ENCODE measurements at places on chromosomes 6 and 20.

DNA sequence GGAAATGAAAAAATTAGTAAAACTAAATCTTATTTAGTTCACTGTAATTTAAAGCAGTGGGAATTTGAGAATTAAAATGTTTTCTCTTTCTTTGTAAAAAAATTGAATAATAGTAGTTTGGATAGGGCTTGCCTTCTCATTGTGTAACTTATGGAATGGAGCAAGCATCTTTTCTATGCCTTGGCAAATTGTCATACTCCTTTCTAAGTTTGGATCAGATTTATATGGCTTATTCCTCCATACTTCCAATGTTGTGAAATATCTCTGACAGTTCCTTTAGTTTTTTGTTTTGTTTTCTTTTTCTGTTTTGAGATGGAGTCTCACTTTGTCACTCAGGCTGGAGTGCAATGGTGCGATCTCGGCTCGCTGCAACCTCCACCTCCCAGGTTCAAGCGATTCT is 176.4 kb downstream of the SAMD5 start:
- no peak for DNase-seq

DNA sequence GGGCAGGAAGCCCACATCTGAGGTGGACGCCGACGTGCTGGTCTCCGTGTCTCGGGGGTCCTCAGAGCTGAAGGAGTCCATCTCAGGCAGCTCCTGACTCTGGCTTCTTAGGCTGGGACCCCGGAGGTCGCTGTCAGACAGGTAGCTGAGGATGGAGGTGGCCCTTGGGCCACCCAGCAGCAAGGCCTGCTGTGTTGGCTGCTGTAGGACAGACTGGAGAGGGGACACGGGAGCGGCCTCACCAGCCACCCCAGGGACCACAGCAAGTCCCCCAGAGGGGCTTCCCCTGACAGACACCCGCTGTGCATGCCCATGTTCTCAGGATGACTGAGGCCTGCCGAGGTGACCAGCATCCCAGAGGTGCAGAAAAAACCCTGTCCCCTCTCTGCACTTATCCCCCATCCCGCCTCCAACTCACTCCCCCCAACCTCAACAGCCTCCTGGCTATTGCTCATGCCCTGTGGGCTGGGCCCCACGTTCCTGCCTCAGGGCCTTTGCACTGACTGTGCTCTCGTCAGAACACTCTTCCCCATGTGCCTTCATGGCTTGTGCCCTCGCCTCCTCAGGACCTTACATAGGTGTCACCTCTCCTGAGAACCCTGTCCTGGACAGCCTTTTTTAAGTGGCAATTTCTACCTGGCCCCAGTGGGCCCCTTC is 88.8 kb downstream of the RIPOR3 start:
- no peak for DNase-seq

DNA sequence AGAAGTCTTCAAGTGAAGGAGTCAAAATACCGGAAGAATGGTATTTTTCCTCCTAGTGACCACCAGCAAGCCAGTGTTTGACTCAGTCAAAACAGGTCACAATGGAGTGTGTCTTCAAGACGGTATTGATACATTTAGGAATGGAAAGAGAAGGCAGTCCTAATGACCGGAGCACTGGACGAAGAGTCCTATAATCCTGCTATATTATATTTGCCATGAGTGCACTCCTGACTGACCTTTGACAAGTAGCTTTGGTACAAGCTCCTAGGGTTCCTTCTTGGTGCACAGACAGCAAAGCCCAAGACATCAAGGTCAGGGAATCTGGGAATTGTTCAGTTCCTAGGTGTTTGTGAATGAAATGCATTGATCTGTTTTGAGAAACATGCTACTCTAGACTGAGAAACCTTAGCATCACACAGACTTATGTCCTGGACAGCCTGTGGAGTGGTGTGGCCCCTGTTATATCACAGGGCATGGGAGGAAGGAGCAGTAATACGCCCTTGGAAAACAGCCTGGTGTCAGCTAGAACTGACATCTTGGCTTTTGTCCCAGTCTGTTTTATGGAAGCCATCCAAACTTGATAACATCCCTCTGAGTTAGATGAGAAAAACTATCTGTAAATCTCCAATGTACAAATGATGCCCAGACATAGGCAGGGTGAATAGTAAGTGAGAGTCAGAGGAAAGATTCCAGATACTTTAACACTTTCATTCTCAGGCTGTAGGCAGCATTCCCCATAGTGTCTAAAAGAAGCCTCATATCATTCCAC is 18.5 kb downstream of the NOX3 start:
- DNase-seq: no peak

GRCh38 chr6:48206091-48206490 is 95.1 kb upstream of the PTCHD4 start:
- no peak for DNase-seq

DNA sequence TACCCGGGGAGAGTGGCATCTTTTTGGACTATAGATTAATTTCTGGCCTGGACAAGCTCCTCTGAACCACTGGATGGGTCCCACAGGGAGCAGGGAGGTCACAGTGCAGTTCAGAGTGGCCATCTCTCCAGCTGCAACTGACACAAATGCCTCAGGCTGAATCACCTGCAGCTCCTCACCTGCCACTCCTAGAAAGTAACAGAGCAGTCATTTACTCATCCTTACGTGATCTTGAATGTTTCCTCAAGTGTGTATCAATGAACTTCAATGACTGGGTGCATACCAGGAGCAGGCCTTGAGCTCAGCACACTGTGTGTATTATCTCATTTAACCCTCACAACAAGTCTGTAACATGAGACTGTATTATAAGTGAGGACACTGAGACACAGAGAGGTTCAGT is 40.0 kb upstream of the SIRPG start:
- DNase-seq: no peak

- DNase-seq: no peak
Measured at GRCh38 chr6:34018026-34018425, 127.9 kb downstream of the GRM4 start.

- DNase-seq: no peak
Measured at GRCh38 chr6:118869894-118870589, 23.9 kb upstream of the ASF1A start.

DNA sequence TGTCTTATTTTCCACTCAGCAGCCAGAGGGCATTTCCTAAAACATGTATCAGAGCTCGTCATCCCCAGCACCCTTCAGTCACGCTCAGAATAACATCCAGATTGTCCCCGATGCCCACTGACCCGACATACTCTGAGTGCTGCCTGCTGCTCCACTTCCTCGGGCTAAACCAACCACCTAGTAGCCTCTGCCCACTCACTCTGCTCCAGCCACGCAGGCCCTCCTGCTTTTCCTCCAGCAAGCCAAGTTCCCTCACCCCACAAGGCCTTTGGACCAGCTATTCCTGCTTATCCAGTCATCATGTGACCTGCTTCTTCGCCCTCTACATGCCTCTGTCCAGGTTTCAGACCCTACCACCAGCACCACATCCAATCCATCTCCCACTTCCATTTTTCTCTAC is 454.2 kb downstream of the CD83 start:
- DNase-seq: no peak

GRCh38 chr20:23629017-23629541 is 8.7 kb downstream of the CST3 start:
- no peak for DNase-seq

DNA sequence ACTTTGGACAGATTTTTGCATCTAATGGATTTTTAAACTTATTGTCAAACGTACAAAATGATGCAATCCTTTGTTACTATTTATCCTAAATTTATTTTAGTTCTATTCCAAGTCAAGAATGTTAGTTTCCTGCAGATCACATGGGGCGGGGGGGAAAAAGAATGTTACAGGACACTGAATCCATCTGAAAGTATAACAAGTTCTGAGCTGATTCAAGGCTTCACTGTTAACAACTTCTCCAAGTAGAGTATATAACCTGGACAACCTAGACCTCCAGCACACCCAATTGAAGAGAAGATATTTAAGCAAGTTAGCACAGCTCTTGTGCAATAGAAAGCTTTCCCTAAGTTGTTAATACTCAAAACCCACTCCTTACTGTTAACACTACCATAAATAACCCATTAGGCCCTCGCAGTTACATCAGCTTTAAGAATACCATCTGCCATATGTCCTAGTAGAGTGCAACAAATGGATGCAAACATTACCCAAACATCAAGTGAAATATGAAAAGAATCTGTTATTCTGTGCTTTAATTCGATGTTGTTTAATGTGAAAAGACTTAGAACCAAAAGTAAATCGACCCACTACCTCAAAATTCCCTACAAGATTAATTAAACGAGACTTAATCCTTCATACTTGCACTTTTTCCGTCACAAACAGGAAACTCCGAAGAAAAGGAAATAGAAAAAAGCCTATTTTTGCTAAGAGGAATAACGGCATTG is 1.3 kb downstream of the SEC63 start:
- DNase-seq: no peak

DNA sequence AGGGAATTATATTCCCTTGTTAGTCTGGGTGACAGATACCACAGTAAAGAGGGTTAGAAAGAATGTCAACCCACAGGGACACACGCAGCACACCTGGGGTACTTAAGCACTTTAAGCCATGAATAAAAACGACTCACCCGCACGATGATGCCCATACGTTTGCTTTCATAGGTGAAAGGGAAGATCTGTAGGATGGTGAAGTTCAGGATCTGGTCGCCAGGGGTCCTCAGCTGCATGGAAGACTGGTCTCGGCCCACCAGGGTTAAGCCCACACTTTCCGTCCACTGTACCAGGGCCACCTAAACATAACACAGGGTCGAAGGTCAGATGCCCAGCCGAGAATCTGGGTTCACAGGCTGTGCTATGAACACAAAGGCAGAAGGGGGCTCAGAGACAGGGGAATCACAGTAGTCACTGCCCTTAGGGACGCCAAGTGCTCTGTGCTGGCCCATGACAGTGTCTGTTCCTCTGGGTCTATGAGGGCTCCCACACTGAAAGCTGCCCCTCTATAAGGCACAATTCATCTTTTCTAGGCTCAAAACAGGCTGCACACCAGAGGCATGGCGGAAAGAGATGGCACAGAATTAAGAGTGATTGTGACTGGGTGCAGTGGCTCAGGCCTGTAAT is 96.8 kb upstream of the NFATC2 start:
- peak; percentile 27 for DNase-seq

- no peak for DNase-seq
Measured at GRCh38 chr6:2958776-2959175, 12.6 kb downstream of the SERPINB6 start.

GRCh38 chr6:165566088-165566828 is 96.8 kb downstream of the PDE10A start:
- DNase-seq: no peak

DNA sequence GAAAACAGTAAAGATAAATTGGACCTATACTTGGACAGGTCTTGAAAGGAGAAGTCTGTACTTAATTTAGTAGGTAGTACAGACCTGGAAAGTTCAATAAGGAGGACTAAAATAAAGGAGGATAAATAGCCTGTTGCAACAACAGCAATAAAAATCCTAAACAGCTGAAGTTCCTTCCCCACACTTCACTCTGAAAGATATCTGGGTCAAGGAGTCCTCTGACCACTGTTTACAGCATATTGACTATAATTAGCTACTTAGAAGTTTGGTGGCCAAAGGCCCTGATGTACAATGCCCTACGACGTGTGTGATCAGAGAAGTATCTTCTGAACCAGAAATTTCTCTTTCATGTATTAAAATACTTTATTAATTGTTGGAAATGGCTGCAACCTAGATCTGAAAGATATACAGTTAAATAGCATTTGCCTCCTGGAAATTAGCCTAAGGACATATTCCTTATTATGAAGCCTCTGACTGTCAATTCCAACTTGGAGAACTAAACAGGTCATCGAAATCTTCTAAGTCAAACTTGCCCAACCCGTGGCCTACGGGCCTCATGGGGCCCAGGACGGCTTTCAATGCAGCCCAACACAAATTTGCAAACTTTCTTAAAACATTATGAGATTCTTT is 82.8 kb downstream of the KIF13A start:
- DNase-seq: no peak

DNA sequence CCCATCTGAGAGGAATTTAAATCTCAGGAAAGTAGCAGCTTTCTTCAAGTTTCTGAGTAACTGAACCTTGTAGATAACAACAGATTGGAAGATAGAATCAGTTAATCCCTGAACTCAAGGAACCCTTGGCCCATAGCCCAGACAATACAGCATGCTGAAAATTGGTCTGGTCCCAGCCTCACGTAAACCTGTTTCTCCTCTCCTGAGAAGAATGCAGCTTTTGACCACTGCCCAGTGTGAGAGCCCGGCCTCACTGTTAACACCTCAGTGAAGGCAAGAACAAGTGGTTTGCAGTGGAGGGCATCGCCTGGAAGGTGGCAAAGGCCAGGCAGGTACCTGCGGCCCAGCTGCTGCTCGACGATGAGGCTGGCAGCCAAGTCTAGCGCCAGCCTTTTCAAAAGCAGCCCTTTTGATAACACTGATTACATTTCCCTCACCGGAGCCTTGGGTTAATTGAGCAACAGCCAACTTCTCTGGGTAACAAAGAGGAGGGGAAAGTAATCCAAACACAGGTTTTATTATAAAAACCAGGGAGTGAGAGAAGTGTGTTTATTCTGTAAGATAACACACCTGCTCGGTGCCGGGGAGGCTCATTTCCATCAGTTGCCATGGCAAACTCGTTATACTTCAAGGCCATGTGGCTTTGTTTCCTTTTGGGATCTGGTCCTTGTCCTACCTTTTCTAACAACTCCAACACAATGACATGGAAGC is 54.0 kb downstream of the TRAF3IP2 start:
- no peak for DNase-seq

GRCh38 chr6:45946887-45947286 is 68.8 kb downstream of the CLIC5 start:
- DNase-seq: no peak

DNA sequence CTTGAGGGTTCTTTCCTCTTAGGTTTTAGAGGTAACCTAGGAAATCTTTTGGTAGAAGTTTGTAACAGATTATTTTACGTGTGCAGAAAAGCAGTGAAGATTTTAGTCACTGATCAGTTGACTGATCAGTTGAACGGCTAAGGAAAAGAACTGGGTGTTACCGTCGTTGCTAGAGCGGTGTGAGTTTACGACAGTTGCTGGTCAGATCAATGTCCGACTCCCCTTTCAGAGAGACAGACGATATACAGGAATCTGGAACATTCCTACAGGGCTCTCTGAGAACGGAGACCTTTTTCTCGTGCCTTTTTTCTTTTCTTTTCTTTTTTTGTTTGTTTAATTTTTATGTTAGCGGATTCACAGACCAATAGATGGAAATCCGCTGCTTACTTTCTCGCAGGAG is 132.1 kb upstream of the ZNF184 start:
- no peak for DNase-seq

Data from CD8-positive, alpha-beta T cell (primary cell).